Endothelial cell of umbilical vein (primary cell): ENCODE measurements at places on chromosomes 13 and 19. TPM values are rescaled to one million over a fixed set of nuclear protein-coding genes. Genes with fewer than 3 reads are reported as not detected.

GRCh38 chr19:1284293-1284978, 1.2 kb upstream of the EFNA2 start:
- H3K27me3 ChIP-seq: peaks cover 20% of the 10 kb centered on the region
- no peak overlapping the region for H3K4me3 ChIP-seq
- no peaks in the 10 kb centered on the region for H3K4me1 ChIP-seq
- no peak for DNase-seq

The AP1M2 gene
- not detected in 2 replicates for total RNA-seq

DNA sequence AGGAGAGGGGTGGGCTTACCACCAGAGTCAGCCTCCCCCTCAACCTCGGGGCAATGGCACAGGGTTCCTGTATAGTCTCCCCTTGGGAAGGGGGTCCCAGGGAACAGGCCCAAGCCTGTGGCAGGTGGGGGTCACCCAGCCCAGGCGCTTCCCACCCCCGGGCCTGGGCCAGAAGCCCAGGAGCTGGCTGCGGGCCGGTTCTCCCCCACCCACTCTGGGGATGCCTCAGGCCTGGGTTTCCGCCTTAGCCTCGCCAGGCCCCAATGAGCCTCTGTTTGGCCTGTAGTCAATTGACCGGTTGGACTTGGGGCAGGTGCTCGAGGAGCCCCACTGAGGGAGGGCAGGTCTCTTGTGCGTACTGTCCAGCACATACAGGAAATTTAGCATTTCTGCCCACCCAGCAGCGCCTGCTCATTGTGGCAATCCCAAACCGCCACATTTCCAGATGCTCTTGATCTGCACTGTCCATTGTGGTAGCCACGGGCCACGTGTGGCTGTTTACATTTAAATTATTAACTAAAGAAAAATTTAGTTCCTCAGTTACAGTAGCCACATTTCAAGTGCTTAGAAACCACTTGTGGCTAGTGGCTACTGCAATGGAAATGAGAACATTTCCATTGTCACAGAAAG, 9.9 kb downstream of the LYL1 start:
- peaks cover 31% of the 10 kb centered on the region for H3K4me1 ChIP-seq
- no peak overlapping the region for H3K27ac ChIP-seq
- H3K36me3 ChIP-seq: no peaks in the 10 kb centered on the region
- H3K4me3 ChIP-seq: no peak overlapping the region

DNA sequence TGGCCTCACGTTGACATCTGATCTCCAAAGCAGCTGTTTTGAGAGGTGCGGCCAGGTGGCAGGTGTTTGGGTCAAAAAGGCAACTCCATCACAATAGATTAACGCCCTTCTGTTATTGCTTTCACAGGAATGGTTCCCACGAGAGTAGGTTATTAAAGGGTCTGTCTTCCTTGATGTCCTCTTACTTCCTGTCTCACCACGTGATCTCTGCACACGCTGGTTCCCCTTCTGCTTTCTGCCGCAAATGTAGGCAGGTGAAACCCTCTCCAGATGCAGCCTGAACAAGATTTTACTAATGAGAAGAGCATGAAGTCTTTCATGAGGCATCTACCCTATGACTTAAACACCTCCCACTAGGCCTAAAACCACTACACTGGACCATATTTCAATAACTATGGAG, 22.8 kb upstream of the ZNF564 start:
- no peak overlapping the region for H3K4me3 ChIP-seq
- DNase-seq: no peak
- no peak overlapping the region for H3K27ac ChIP-seq
- H3K36me3 ChIP-seq: no peaks in the 10 kb centered on the region

DNA sequence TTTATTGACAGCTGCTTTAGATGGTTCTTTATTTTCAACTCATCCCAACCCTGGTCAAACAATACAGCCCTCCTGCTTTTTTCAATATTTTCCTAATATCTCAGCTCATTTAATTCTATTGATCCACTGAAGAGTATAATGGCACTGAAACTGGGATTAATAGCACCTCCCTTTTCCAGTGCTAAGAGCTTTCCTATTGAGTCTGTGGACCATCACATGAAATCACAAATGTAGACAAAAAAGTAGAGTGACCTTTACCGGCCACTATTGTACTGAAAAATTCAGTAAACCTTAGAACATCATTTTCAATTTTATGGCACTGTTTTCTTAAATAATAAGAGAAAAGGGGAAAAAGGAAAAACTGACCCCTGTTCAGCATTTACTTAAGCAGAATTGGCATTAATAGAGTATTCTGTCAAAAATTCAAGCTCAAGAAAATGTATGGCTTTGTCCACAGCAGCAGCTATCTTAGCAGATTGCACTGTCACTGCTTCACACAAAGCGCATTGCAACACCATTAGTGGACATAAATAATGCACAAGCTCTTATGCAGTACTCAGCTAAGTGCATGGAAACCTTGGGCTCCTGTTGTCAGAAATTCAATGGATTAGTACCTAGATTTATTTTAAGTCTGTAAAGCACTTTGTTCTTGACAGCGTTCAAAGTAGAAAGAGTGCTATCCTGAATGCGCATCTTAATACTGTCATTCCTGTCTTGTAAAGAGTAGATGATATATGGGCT, 851.0 kb upstream of the KLHL1 start:
- H3K27ac ChIP-seq: no peak overlapping the region
- H3K27me3 ChIP-seq: no peaks in the 10 kb centered on the region
- no peak for DNase-seq
- no peaks in the 10 kb centered on the region for H3K36me3 ChIP-seq
- H3K4me3 ChIP-seq: no peak overlapping the region

DNA sequence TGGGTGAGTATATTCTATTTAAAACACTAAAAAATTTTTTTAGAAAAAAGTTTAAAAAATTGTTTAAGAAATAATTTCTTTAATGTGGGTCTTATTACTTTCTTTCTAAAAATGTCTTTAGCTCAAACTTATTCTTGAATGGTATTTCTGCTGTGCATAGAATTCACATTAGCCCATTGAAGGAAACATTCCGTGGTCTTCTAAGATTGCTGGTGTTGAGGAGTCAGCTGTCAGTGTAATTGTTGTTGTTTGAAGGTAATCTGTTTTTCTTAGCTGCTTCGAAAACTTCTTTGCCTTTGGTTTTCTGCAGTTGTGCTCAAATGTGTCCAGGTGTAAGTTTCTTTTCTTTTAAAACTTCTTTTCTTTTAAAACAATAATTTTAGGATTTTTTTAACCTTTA, 85.4 kb upstream of the KLF12 start:
- no peak overlapping the region for H3K4me3 ChIP-seq
- H3K36me3 ChIP-seq: no peaks in the 10 kb centered on the region
- H3K27me3 ChIP-seq: no peaks in the 10 kb centered on the region
- no peak for DNase-seq

- no peaks in the 10 kb centered on the region for H3K27me3 ChIP-seq
- H3K4me3 ChIP-seq: no peak overlapping the region
- H3K27ac ChIP-seq: no peak overlapping the region
- DNase-seq: no peak
- no peaks in the 10 kb centered on the region for H3K36me3 ChIP-seq
- H3K4me1 ChIP-seq: no peaks in the 10 kb centered on the region
Measured at GRCh38 chr19:7010722-7011593, 10.3 kb downstream of the MBD3L2B start.

DNA sequence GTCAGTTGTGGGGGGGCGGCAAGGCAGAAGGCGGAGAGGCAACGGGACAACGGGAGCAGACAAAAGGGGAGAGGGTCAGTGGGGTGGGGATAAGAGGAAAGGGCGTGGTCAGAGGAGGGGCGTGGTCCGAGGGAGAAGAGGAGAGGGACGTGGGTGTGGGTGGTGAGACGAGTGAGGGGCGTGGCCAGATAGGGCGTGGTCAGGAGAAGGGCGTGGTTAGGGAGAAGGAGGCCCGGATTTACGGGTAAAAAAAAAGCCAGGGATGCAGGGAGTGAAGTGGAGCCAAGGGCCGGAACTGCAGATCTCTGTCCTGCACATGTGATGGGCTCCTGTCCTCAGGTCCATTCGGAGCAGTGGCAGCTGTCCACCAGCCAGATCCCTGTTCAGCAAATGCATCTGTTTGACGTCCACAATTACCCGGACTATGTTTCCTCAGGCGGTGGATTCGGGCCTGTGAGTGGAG, 21.5 kb downstream of the CPT1C start:
- DNase-seq: no peak
- no peaks in the 10 kb centered on the region for H3K27me3 ChIP-seq
- H3K36me3 ChIP-seq: peaks cover 14% of the 10 kb centered on the region
- no peak overlapping the region for H3K27ac ChIP-seq
- H3K4me1 ChIP-seq: no peaks in the 10 kb centered on the region

The ZNF829 gene
- 1.2 and 1.3 TPM in 2 replicates for total RNA-seq

DNA sequence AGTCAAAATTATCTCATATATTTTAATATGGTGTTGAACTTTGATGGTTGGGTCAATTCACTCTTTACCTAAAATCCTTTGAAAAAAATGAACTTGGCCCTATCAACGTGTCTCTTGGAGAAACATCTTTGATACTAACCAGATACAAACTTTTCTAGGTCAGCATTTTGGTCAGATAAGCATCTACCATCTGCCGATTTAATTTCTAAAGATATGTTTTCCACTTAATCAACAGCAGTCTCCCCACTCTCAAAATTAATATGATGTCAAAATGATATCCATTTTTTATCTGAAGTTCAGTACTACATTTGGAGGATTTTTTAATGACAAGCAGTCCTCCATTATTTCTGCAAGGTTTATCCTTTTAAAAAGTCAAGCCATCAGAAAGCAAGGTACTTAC, 288.8 kb downstream of the DIAPH3 start:
- H3K27ac ChIP-seq: no peak overlapping the region
- no peaks in the 10 kb centered on the region for H3K4me1 ChIP-seq
- no peak overlapping the region for H3K4me3 ChIP-seq
- no peak for DNase-seq
- H3K27me3 ChIP-seq: no peaks in the 10 kb centered on the region

- peaks cover 11% of the 10 kb centered on the region for H3K27me3 ChIP-seq
- H3K4me3 ChIP-seq: no peak overlapping the region
- no peak overlapping the region for H3K27ac ChIP-seq
- no peak for DNase-seq
- H3K4me1 ChIP-seq: no peaks in the 10 kb centered on the region
Measured at GRCh38 chr13:110850006-110850405, 64.9 kb downstream of the ANKRD10 start.
